ENCODE measurements at places on chromosomes 6 and 20. TPM values are rescaled to one million over a fixed set of nuclear protein-coding genes. Genes with fewer than 3 reads are reported as not detected.

DNA sequence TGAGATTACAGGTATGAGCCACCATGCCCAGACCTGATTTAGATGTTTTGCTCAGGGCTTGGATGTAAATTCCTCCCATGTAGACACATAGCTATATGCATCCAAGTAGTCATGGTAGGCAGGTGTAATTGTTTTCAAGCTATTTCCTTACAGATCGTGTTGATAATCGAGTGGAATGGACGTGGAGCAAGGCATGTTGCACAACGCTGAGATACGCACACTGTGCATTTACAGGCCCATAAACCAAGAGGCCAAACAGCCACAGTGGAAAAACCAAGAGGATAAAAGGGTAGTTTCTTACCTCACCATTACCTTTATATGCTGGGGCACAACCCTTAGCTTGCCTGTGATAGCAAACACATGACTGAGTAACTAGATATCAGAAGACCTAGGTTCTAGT is 51.0 kb upstream of the ADGRF1 start:
- no peak for DNase-seq

GRCh38 chr6:139597771-139598755 is 223.6 kb upstream of the CITED2 start:
- peak; percentile 86 for DNase-seq

DNA sequence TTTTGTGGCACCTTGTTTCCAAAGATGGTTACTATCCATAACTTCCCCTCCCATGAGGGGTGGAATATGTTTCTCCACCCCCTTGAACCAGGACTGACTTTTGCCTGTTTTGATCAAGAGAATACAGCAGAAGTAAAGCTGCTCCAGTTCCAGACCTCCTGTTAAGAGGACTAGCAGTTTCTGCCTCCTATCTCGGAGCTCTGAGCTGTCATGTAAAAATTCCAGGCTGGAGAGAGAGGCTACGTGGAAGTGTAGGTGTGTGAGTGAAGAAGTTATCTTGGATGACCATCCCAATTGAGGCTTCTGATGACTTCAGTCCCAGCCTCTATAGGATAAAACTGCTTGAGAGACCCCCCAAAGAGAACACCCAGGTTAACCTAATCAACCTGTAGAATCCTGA is 511.7 kb upstream of the IMPG1 start:
- DNase-seq: no peak

MYCT1 gene
- total RNA-seq: 12.0 TPM

GRCh38 chr20:32448306-32449056 is 90.3 kb downstream of the ASXL1 start:
- DNase-seq: peak; percentile 66

C6orf141 gene
- total RNA-seq: 0.40 TPM

SMLR1 gene
- not detected for total RNA-seq

DNA sequence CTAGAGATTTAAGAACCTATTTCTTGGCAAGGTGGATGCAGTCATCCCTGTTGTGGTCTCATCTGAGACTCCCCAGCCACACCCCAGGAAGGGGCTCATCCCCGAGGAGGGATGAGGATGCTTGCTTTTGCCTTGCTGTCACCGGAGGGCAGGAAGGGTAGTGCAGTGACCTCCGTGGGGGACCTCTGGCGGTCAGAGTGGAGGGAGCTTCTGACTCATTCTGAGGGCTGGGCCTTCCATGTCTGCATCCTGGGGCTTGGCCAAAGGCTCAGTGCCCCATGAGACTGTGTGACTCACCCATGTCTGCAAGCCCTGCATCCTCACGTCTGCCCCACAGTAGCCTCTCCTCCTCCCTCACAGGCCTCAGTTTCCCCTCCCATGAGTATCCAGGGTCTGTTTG is 38.7 kb downstream of the UQCC2 start:
- peak; percentile 84 for DNase-seq

GRCh38 chr6:51004380-51004779 is 185.7 kb downstream of the TFAP2B start:
- no peak for DNase-seq

GRCh38 chr20:19554666-19555065 is 203.4 kb upstream of the RIN2 start:
- no peak for DNase-seq

- no peak for DNase-seq
These were observed 36.7 kb upstream of the STX16 start for GRCh38 chr20:58614366-58614765.

- DNase-seq: peak; percentile 27
These were observed 161.1 kb downstream of the DLL1 start for GRCh38 chr6:170129691-170130171.

ASIP gene
- 37.6 TPM for total RNA-seq

GRCh38 chr6:150689900-150690590 is 90.4 kb downstream of the PLEKHG1 start:
- DNase-seq: no peak

DNA sequence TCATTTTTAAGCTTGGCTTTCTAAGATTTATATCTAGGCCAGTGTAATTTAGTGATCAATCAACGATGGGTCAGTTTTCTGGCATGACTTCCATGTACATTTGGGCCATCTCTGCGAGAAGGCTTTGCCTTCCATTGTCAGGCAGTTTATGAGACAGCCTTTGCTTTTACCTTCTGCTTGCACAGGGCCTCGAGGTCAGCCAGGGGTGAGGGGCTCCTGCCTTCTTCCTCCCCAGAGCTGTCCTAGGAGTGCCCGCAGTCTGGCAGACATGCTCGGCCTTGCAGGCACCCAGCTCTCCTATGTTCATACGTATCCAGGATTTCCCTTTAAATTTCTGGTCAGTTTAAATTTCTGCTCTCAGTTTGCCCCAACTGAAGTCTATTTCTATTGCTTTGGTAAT is 367.2 kb downstream of the SMOC2 start:
- no peak for DNase-seq

GRCh38 chr6:69917834-69918233 is 51.5 kb downstream of the COL19A1 start:
- DNase-seq: no peak

DNA sequence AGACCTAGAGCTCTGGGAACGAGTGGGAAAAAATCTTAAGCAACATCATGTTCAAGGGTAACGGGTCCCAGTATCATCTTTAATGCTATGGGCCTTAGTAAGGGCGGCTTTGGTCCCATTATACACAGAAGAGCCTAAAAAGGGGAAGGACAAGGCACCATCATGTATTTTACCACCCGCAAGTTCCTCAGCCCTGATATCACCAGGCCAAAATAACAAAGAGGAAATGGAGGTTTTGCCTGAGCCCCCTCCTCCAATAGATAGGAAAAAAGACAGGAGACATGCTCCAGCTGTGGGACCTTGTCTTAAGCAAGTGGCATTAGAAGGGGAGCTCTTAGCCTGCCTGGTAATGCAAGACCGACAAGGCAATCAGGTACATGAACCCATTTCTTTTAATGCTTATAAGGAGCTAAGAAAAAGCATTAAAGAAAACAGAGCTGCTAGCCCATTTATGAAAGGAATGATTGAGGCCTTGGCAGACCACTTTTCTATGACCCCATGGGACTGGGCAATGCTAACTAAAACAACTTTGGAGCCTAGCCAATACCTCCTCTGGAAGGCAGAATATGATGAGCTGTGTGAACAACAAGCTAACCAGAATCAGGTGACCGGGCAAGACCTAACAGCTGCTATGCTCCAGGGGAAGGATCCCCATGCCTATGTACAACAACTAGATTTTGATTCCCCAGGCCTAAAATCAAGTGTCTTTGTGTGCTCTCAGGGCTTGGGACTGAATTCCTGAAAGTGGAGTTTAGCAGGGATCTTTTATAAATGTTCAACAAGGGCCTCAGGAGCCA is 23.2 kb downstream of the HLA-DPA1 start:
- DNase-seq: no peak

- peak; percentile 96 for DNase-seq
These were observed 49.0 kb upstream of the RNF24 start for GRCh38 chr20:4064144-4064909.

GRCh38 chr6:7016226-7016625 is 91.5 kb upstream of the RREB1 start:
- no peak for DNase-seq

DEFB132 gene
- total RNA-seq: not detected

DNA sequence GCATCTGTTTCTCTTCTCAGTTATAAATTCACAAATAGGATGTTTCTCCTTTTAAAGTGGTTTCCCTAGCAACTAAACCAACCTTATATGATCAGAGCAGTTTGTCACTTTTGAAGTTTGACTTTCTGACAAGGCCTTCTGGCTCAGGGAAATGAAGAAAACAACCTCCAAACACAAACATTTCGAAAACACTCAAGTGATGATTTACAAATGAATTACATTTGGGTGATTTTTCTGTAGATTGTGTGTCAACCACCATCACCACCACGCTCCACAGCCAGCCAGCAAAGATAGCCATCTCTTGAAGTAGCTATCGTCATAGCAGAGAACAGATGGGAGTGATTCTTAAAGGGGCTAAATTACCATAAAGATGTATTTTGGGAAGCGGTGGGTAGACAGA is 16.5 kb upstream of the MLIP start:
- no peak for DNase-seq

DNA sequence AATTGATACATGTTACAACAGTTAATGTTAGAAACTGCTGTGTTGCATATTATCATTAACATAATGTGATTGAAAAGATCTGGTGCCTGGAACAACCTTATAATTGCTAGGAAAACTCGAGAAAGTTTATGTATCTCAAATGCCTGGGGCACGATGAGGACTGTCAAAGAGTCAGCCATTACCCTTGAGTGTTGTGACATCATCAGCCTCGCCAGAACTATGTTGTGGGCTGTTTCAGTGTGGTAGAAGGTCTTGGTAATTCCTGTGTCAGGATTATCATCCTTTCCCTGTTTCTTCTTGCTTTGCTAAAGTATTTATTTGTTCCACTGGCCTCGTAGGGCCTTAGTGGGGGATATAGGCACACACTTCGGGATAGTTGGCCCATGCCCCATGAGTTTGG is 185.1 kb downstream of the DTNBP1 start:
- DNase-seq: no peak

PROKR2 gene
- total RNA-seq: not detected

GRCh38 chr6:36368921-36369865 is 18.3 kb downstream of the ETV7 start:
- DNase-seq: no peak

Data from ovary (tissue), 10 donors.